ENCODE measurements at places on chromosomes 11 and 22.

- DNase-seq, result no peak
Observed at GRCh38 chr22:20436307-20436767, 1.3 kb downstream of the SCARF2 start.

- no peak for DNase-seq
Observed at GRCh38 chr22:48100685-48101417, 1338.4 kb downstream of the TBC1D22A start.

DNA sequence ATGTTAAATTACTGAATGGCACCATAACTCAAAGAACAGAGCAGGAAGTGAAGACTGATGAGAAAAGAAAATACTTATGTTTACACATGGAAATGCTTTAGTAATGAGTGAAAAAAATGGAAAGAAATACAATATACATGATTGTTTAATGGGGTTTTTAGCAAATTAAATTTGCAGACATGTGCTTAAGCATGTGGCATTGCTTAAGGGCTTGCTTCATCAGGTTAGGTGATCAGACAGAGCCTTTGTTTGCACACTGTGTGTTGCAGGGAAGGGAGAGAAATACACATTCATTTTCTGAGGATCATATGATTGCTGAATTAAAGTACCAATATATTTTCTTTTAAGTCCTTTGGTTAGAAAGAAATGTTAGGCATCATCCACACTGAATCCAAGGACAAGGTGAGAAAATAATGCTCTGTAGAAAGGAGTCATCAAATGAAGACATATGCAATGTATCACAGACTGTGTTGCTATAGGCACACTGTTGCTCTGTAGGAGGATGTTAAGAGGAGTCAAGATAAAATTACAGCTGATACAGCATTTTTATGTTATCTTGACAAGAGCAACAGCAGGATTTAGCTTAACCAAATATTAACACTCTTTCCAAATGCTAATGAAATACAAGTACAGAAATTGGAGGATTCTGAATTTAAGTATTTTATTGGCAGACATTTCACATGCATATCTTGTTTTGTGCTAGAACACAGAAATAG, 23.4 kb upstream of the ARHGAP20 start:
- no peak for DNase-seq

GRCh38 chr11:1772270-1773130, 8.8 kb upstream of the CTSD start:
- DNase-seq, result no peak

- no peak for DNase-seq
Observed at GRCh38 chr11:85599083-85599482, 28.1 kb downstream of the DLG2 start.

- no peak for DNase-seq
Observed at GRCh38 chr11:11871991-11872401, 30.2 kb downstream of the USP47 start.

Data from globus pallidus (tissue), 1 donor.